Muscle of back (tissue), 13 donors: ENCODE measurements at places on chromosomes 3 and 15. TPM values are rescaled to one million over a fixed set of nuclear protein-coding genes. Genes with fewer than 3 reads are reported as not detected.

The GOLGA8T gene
- 0.18 TPM for polyA plus RNA-seq

DNA sequence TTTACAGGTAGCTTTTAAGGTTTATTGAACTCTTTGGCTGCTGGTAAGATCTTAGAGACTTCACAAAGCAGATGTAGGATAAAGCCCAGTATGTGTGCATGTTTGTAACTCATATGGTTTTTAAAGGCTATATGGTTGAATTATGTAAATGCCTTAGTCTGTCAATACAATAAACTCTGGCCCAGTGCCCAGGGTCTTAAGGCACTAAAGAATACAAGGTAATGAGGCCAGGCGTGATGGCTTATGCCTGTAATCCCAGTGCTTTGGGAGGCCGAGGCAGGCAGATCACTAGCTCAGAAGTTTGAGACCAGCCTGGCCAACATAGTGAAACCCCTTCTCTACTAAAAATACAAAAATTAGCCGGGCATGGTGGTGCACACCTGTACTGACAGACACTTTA, 170.3 kb upstream of the CGNL1 start:
- DNase-seq: no peak

DNA sequence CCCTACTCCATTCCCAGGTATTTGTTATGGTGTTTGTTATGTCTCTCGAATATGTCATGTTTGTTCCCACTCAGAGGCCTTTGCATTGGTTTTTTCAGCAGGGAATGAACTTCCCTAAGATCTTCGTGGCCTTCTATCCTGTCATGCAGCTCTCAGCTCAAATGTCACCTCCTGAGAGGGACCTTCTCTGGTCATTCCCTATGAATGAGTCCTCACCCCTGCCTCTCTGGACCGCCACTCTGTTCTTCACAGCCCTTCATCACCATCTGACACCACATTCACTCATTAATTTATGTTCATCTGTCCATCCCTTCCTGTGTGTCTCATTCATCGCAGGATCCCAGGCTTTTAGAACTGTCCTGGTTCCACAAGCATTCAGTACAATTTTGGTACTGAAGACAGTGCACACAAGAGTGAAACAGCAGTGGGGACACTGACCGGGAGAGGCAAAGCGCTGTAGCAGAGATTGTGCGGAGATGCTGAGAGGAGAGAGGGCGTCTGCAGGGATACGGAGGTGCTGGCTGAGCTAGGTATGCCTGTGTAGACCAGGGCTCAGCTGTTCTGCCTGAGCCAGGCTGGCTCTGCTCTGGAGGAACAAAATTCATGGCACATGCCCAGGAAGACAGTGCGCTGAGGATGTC, 132.3 kb downstream of the CHCHD6 start:
- no peak for DNase-seq

DNA sequence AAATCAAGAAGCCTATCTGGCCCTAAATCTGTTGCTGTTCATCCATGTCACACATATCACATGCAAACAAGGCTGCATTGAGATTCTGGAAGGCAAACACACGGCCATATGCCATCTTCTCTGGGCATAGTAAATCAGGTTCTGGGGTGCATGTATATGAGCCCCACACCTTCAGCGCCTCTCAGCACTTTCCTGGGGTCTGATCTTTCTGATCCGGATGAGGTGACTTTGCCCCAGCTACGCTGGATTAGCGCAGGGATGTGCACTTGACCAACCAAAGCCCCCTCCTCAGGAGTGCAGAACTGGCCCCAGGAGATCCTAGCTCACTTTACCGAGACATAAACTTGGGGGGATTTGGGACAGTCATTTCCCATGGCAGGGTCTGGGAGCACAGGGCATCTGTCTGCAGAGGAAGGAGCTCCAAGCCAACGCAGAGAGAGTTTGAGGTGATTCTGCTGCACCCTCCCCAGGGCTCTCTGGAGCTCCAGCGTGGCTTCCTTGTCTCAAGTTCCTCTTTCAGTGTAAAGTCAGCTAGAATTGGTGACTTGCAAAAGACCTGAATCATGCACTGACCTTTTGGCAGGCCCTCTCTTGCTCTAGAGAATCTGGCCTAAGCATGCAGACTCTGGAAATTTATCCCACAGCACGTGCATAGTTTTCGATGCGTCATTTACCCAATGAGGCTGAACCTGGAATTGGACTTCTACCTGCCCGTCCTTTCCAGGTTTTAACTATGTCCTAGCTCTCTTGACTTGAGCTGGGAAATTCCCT, 63.5 kb upstream of the KLF13 start:
- no peak for DNase-seq

DNA sequence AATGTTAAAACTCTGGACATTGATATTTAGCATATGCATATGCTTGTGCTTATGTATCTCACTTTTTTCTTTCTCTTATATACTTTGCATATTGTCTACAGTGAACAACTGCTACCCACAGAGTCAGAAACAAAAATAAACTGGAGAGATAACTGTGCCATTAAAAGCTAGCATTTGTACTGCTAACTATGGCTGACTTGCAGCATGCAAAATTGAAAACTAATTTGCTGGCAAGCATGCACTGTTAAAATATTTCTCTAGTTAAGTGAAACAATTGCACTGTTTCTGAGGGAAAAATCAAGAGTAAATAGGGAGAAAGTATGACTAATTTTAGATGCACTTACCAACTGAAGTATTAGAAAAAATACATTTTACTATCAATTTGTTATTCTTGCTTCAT, 177.8 kb downstream of the CBLB start:
- DNase-seq: peak; percentile 38

GRCh38 chr15:81777546-81777945, 268.3 kb downstream of the MEX3B start:
- DNase-seq: no peak
